Activated naive CD4-positive, alpha-beta T cell treated with Interleukin-2 at 50 U/mL for 16 hours (primary cell): ENCODE measurements at places on chromosomes 3 and 15.

GRCh38 chr3:168461793-168462192 lies 366.1 kb upstream of the GOLIM4 start:
- no peak for DNase-seq

DNA sequence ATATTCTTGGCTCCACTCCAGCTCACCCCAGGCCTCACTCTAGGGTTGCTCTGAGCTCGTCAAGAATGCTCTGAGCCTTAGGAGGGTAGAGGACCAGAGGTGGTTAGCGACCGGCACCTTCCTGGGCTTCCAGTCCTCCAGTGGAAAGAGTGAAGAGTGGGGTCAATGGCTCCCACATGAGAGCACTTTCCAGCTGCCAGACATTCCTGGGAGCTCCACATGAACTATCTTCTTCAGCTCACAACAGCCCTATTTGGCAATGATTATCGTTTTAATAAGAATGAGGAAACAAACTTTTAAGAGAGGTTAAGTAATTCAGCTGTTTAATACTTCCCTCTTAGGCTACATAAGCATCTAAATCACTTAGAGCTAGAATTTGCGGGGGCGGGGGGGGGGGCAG lies 139.3 kb downstream of the STT3B start:
- no peak for DNase-seq

- no peak for DNase-seq
Measured at GRCh38 chr3:31848163-31848818, 132.8 kb downstream of the OSBPL10 start.

DNA sequence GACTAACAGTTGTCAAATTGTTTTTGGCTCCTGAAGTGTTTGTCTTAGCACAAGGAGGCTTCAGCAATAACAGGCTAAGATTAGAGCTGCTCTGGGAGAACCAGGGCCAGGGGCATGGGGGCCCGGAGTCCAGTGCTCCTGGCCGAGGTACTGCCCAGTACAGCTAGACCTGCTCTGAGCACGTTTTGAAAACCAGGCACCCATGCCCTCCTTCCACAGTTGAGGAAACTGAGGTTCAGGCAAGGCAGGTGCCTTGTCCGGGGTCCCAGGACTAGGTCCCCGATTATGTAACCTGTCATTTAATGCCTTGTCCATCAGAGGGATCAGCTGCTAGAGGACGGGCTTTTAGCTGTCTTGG lies 19.2 kb downstream of the KBTBD13 start:
- no peak for DNase-seq

DNA sequence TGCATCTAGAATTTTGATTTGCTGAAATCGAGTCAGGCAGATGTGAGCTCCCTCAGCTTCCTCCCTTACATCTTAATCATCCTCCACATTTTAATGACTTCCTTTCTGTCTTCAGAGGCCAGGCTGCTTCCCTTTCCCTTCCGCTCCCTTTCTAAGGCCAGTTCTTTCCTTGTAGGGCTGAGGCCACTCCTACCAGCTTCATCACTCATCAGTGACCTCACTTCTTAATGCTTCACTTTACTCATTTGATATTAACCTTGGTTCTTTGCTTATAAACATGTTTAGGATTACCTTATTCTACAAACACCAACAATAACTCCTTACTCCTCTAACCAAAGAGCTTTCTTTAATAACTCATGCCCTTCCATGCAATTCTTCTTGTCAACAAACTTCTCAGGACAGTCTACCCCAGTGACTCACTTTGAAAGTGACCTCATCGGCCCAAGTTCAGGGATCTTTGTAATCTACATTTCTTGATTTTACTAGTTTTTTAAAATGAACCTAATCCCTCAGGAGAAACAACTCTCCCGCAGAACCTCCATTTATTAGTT lies 23.9 kb downstream of the ILDR1 start:
- DNase-seq = no peak

DNA sequence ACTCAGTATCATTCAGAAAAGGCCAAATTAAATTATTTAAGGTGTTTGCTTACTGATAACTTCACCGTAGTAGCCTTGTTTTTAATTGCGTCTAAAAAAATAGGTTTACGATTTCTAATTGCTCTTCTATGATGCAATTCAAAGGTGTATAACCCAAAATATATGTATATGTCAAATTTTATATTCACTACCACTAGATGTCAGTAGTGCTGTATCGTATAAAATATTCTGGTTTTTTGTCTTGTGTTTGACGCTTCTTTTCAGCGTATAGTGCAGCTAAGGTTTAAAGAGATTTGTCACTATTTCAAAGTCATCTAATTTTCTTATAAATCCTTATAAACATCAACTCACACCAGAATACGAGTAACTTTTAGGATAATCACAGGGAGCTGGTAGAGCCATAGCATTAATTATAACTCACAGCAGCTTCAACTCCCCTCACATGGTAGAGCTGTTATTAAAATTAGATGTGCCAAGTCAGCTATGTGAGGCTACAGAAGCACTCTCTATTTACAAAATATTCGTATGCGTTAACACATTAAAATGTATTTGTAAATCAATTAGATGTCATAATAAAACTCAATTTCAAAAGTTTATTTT lies 3.5 kb downstream of the PFN2 start:
- no peak for DNase-seq

DNA sequence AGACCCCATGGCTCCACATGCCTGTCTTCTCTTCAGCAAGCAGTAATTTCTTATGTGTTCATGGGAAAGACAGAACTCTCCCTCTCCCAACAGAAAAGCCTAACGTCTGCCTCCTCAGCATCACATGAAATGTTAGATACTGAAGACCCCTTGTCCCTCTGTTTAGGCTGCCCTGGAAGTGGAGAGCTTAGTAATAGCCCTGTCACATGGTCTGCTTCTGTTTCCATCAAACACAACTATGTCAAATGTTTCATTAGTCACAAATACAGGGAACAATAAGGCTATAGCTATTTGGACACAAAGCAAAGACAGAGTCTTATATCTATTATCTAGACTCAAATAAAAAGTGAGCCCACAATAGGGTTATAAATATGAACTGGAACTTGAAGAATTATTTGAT lies 190.3 kb upstream of the TRIM42 start:
- DNase-seq = no peak

GRCh38 chr3:160921020-160921635 lies 165.1 kb downstream of the PPM1L start:
- no peak for DNase-seq

GRCh38 chr15:69537901-69538300 lies 85.3 kb downstream of the RPLP1 start:
- no peak for DNase-seq

DNA sequence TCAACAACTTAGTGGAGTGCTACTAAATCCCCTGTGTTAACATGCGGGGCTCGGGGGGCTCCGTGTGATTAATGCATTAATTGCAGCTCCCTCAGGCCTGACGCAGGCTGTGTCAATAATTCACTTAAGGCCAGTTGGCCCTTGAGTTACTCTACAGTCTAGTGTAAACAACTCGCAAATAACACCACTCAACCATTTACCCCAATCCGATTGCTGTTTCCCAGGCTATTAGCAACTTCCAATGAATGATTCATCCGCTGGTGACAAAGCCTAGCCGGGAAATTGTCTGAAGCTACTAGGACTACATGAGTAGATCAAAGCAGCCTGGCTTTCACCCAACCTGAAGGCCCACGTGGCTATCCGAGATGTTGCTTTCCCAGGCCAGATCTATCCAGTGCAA lies 121.3 kb upstream of the SOX14 start:
- no peak for DNase-seq

DNA sequence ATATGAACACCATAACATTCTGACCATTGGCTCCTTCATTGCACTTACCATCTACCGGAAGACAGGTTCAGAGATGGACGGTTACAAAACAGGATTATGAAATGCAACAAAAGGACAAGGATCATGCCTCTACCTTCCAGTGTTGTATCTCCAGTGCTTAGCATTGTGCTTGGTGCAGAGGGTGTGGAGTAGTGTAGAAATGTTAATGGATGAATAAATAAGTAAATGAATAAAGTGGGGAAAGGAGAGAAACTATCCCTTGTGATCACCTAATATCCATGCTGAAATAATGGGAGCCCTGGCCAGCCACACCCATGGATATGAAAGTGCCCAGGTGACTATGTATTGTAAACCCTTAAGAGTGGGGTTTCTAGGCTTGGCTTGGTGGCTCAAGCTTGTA lies 344.8 kb upstream of the LMCD1 start:
- no peak for DNase-seq

GRCh38 chr15:41933771-41934170 lies 38.6 kb downstream of the EHD4 start:
- DNase-seq = no peak

DNA sequence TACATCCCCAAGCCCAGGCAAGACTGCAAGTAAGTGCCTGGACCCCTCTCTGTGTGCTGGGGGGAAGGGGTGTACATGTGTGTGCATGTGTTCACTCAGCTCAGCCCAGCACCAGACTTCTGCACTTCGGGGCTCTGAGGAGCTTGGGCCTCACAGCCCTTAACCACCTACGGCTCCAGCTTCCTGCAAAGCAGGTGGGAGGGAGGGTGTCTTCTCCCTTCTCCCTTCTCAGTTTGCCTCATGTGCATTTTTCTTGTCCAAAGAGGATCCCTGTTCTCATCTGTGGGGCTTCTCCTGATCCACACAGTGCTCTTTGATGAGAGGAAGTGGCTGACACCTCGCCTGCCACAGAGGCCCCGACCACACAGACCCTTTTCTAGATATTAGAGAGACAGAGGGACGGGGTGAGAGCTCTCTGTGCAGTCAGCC lies 69.3 kb downstream of the MESD start:
- no peak for DNase-seq

DNA sequence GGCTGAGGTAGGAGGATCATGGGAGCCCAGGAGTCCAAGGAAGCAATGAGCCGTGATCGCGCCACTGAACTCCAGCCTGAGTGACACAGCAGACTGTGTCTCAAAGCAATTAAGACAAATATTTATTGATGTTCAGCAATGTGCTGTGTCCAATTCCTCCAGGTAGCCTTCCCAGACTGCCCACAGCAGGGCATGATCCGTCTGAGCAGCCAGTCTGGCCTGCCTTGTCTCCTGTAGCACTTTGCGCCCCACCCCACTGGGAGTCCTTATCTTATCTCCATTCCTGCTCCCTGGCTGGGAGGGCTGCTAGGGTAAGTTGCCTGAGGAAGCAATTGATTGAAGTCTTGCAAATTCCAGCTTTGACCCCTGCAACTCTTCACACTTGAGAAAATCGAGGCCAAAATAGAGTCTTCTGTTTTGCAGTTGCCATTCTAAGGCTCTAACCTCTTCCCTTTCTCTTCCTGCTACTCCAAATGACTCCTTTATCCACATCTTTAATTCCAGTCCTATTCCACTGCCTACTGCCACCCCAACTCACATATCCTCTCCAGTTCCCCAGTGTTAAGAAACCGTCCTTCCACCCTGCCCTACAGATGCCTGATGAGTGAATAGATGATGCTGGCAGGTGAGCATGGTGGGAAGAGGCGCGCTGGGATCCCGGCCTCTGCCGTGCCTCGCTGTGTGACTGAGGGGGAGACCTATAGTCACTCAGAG lies 26.9 kb upstream of the LCTL start:
- no peak for DNase-seq

DNA sequence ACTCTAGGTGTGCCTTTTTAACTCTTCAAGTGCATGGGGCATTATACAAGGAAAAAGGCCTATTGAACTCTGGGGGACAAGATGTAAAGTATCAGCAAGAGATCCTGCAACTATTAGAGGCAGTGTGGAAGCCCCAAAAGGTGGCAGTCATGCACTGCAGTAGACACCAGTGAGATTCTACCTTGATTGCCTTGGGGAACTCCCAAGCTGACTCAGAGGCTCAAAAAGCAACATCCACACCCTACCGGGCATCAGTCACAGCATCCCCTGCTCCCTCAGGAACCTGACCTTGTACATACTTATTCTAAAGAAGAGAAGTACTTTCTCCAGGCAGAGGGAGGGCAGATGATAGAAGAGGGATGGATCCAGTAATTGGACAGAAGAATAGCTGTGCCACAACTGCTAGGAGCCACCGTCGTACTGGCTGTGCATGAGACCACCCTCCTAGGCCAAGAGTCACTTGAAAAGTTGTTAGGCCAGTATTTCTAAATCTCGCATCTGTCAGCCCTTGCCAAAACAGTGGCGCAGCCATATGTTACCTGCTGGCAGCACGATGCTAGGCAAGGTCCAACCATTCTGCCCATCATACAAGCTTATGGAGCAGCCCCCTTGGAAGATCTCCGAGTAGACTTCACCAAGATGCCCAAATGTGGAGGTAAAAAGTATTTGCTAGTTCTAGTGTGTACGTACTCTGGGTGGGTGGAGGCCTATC lies 523.1 kb upstream of the FRG2C start:
- no peak for DNase-seq

GRCh38 chr3:41330465-41330864 lies 131.2 kb downstream of the CTNNB1 start:
- no peak for DNase-seq

GRCh38 chr15:38424101-38424552 lies 29.8 kb upstream of the FAM98B start:
- DNase-seq = no peak

DNA sequence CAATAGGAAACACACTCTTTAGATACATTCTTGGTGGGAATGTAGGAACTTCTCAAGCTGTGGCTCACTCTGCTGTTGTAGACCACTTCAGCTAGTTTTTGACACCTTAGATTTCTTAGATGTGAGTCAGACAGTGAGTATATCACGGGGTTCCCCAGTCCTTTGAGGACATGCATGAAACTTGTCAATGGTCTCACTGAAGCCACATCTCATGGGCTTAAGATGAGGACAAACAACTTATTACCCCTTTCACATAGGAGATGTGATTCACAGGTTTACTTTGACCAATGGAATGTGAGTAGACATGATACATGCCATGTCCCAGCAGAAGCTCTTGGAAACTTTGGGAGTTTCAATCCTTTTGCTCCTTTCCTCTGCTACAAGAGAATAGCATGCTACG lies 325.5 kb downstream of the CHST2 start:
- no peak for DNase-seq

DNA sequence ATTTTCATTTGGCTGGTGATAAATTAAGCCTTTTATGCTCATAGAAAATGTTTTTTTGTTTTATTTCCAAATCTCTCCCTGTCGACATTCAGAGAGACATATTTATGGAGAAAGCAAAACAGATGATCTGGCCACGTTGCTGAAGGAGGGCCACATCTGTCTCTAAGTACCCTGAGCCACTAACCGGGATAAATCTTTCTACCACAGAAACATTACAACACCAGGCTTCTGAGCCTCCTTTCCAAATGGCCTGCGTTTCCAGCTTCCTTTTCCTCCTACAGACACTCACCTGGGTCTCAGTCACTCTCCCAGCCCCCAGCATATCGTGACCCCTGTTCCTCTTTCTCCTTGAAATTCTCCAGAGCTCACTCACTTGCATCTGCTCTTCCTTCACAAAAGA lies 161.0 kb downstream of the ARRDC4 start:
- no peak for DNase-seq

DNA sequence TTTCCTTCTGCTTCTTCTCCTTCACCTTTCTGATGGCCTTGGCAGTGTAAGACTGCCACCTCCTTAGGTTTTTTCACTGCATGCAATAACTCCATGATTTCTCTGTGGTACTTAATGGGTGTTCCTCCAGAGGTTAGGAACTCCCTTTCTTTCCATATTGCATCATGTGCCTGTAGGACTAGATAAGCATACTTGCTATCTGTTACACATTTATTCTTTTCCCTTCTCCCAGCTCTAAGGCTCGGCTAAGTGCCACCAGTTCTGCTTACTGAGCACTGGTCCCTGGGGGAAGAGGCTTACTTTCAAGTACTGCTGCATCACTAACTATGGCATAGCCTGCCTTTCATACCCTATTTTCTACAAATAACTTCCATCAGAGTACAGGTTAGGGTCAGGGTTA lies 351.8 kb downstream of the OTOL1 start:
- no peak for DNase-seq

GRCh38 chr3:108301695-108302404 lies 5.5 kb downstream of the HHLA2 start:
- DNase-seq = peak; percentile 7
